ENCODE measurements at places on chromosomes 11 and 22.

GRCh38 chr11:115984228-115984627 lies 480.0 kb upstream of the CADM1 start:
- no peak for DNase-seq

DNA sequence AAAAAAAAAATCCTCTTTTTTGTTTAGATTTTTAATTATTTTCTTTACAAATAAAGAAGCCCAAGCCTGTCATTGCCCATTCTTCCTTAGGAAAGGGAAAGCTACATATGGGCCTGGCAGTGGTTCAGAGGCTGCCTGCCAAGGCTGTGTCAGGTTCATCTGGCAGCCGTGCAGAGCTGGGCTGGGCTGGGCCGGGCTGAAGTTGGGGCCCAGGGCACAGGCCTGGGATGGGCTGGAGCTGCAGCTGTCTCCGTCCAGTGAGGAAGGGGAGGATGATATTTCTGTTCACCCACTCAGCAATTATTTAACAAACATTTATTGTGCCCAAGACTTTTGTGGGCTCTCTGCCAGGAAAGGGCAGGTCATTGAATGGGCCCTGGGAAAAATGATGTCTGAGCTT lies 4.6 kb downstream of the PRR5L start:
- no peak for DNase-seq

DNA sequence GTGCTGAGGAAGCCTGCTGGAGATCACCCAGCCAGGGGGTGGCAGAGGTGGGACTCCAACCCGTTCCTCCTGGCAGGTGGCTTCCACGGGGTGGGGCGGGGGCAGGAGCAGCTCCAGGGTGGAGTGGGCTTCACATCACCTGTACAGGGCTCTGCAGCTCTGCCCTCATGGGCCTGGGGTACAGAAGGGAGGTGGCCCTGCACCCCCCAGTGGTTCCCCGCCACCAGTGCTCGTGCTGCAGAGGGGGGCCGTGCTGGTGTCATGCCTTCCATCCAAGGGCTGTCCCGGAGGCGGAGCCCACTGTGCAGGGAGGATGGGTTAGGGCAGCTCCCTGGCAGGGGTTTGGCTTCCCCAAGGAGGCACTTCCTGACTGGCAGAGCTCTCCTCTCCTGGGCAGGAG lies 76.4 kb upstream of the SHISAL1 start:
- DNase-seq = no peak

DNA sequence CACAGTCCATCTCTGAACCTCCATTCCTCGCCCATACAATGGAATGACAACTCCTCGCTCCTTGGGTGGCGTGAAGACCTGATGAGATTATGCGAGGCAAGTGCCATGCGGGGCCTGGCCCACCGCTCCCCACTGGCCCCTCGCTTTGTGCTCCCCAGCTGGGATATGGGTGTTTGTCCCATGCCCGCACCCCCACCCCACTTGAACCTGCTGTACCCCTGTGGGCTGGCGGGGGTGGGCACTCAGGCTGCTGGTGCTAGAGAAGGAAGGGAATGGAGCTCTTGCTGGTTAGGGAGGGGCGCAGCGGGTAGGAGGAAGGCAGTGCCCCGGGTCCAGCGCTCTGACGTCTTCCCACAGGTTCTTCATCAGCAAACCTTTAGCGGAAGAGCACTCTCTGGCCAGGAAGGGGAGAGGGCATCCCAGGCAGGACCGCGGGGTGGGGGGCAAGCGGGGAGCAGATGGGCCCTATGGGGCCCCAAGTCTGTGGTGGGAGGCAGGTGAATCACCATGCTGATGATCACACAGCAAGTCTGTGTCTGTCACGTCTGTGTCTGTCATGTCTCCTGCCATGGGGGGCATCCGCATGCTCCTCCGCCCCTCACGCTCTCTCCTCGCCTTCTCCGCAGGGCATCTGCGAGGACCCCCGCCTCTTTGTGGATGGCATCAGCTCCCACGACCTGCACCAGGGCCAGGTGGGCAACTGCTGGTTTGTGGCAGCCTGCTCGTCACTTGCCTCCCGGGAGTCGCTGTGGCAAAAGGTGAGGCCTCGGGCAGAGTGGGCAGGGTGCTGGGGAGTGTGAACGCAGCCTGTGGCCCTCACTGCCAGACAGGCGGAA lies 9.4 kb upstream of the OMP start:
- DNase-seq = no peak

GRCh38 chr11:44223238-44223637 lies 86.7 kb downstream of the ALX4 start:
- DNase-seq = no peak

DNA sequence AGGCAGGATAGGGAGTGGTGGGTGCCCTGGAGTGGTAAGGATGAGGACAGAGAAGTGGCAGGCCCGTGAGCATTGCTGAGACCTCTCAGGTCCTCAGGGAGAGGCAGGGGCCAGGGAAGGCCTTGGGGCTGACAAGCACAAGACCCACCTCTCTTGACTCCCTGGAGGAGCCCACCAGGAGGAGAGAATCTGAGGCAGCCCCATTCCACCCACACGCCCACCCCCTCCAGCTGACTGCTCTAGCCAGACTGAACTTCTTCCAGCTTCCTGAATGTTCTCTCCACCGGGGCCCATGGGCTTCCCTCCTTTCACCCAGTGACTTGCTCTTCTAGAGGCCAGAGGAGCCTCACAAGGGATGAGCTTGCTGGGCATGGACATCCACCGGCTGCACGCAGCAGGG lies 1403.0 kb downstream of the BRD1 start:
- DNase-seq = no peak

DNA sequence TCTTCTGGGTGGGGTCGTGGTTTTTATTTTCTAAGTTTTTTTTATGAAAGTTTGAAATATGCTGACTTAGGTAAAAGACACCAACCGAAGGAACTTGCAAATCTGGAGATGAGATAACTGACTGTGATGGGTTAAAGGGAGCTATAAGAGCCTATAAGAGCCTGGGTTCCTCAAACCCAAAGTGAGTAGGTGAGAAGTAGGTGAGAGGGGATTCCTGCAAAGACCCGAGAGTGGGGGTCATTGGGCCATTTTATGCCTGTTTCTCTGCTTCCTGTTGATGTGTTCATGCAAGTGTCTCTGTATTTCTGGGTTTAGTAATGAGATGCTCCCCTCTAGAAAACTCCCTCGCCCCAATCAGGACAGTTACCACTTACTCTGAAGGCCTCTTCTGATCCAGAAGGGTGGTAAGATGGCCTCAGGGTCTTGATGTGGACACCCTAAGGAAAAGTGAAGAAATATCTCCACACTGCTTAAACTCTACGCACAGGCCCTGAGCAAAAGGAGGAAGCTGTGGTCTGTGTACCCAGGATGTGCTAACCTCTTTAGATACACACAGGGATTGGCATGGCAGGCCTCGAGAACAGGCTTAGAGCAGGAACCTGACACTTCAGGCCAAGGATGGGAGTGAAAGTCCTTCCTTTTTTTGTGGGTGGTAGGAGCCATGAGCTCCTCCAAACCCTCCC lies 1.8 kb downstream of the FLI1 start:
- peak; percentile 71 for DNase-seq

- DNase-seq = peak; percentile 75
These were observed 668 bp downstream of the MADD start for GRCh38 chr11:47270331-47271271.

DNA sequence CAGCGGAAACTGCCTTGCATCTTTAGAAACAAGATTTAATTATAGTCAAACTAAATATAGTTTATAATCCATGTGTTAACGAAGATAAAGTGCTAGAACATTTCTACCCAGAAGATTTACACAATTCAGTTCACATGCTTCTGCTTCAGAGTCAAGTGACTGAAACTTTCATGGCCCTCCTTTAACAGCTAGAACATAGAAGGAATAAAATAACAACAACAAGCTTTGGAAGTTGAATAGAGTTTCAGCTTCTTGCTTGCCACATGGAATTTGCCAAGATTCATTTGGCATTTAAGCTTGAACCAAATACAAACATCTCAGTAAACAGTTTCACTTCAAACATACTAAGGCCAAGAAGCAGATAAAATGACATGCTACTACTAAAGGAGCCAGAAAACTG lies 676.3 kb upstream of the ANO3 start:
- no peak for DNase-seq

- DNase-seq = peak; percentile 60
These were observed 13.5 kb downstream of the SCN3B start for GRCh38 chr11:123640677-123641494.

GRCh38 chr11:121310908-121311307 lies 18.3 kb downstream of the SC5D start:
- no peak for DNase-seq

Measured in activated CD8-positive, alpha-beta memory T cell treated with anti-CD3 and anti-CD28 coated beads, Interleukin-2, amount 10 ng/mL, durations not matched to agents 7 days and 5 days (primary cell).